ENCODE measurements at places on chromosomes 16 and 17.
A peak's percentile ranks its signal among the peaks of the same experiment; 100 is the strongest.

DNA sequence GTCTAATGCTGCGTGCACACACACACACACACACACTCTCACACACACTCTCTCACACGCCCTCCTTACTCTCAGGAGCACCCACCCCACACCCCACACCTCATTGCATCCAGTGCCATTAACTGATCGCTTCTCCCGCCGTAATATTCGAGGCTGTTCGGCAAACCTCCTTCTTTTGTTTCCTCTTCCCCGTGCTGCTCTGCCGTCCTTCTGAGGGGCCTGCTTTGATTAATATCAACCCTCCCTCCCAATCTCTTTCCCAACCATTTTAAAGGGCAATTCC, 156.2 kb upstream of the TNRC6C start:
- H3K36me3 ChIP-seq: no peaks in the 10 kb centered on the region
- 0 out of 2 replicates have a peak overlapping the region, but pooled peaks have one; percentile 27 for H3K4me3 ChIP-seq
- H3K27me3 ChIP-seq: no peaks in the 10 kb centered on the region
- no peak for DNase-seq
- no peak overlapping the region for H3K27ac ChIP-seq
- peaks cover 19% of the 10 kb centered on the region for H3K4me1 ChIP-seq

DNA sequence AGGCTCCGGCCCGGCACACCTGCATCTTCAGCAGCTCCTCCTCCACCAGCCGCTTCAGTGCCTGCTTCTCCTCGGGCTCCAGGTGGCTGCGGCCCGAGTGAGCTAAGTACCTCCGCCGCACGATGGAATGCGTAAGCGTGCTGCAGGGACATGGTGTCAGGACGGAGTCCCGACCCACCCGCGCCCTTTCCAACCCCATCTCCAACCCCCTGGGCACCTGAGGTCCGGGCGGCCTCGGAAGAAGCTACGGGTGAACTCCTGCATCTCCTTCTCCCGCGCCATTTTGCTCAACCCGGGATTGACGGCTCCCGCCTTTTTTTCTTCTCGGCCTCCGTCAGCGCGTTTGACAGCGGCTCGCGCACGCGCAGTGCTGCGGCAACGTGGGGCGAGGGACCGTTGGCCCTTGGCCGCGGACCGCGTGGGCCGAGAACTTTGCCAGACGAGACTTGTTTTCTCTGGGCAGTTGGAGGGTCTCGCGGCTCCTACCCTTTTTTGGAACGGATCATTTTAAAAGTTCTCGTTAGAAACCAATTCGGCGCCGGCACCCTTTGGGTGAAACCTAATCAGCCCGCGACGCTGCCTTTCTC, at the start of gene HIRIP3:
HIRIP3 (minus strand) TSS at position 294 of the 587 bp plus-strand sequence; CDS start at position 282, 12 bp downstream.
- H3K27me3 ChIP-seq: no peaks in the 10 kb centered on the region
- H3K4me1 ChIP-seq: peaks cover 15% of the 10 kb centered on the region
- peak within 1 kb of the TSS; percentile 94 for H3K4me3 ChIP-seq
- DNase-seq: peak; percentile 91
- H3K27ac ChIP-seq: peak within 1 kb of the TSS; percentile 82

DNA sequence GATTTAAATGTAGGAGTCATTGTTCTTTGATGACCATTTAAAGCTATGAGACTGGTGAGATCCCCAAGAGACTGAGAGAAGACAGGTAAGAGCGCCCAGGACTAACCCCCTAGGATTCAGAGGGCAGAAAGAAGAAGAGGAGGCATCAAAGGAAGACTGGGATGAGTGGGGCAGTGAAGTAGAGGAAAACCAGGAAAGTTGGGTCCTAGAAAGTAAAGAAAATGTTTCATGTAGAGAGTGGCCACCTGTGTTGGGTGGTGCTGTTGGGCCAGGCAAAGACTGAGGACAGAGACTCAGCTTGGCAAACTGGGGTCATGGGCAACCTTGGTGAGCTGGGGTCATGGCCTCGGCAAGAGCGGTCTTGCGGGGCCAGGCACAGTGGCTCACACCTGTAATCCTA, 1.3 kb upstream of the HAP1 start:
- H3K36me3 ChIP-seq: no peaks in the 10 kb centered on the region
- peaks cover 17% of the 10 kb centered on the region for H3K4me1 ChIP-seq
- H3K4me3 ChIP-seq: no peak overlapping the region
- peaks cover 68% of the 10 kb centered on the region for H3K27me3 ChIP-seq
- no peak overlapping the region for H3K27ac ChIP-seq
- no peak for DNase-seq

DNA sequence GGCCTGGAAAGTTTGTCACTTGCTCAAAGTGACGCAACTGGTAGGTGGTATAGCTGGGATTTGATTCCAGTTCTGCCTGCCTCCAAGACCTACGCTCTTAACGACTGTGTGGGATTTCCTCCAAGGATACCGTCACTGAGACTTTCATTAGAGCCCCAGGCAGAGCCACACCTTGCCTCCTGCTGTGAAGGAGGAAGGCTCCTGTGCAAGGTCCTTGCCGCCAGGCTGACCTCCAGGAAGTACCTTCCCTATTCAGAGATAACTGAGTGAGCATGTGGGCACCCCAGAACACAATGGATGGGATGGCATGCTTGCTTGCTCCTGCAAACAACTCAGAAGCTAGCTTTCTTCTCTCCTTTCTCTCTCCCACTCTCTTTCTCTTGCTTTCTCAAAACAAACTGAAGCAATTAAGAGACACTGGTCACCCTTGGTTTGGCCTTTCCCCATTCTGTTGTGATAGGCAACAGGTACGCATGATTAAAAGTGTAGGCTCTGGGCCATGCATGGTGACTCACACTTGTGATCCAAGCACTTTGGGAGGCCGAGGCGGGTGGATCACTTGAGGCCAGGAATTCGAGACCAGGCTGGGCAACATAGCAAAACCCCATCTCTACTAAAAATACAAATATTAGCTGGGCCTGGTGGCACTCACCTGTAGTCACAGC, 30.7 kb downstream of the CACNG3 start:
- no peaks in the 10 kb centered on the region for H3K36me3 ChIP-seq
- no peak overlapping the region for H3K27ac ChIP-seq
- DNase-seq: no peak

DNA sequence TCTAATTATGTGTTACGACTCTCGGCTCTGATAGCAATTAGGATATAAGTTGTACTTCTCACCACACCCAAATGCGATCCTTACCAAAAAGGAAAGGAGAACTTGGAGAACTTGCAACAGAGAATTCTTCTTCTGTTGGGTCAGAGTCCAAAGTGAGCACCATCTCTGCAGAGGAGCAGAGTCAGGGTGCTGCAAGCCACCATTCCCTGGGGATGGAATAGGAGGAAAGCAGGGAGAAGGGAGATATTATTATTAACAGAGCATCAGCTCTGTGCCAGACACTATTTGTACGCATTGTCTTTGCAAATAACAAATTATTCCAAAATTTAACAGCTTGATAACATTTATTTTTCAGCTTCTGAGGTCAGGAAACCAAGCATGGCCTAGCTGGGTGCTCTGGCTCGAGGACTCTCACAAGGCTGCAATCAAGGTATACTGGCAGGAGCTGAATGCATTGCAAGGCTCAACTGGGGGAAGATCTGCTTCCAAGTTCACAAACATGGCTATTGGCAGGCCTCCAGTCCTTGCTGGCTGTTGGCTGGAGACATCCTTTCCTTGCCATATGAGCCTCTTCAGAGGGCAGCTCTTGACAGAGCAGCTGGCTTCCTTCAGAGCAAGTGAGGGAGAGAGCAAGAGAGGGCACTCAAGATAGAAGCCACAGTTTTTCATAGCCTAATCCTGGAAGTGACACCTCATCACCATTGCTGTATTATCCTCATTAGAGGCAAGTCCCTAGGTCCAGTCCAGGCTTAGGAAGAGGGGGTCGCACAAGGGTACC, 296.2 kb upstream of the CDH5 start:
- no peaks in the 10 kb centered on the region for H3K27me3 ChIP-seq
- DNase-seq: no peak
- no peaks in the 10 kb centered on the region for H3K36me3 ChIP-seq
- no peak overlapping the region for H3K4me3 ChIP-seq
- no peak overlapping the region for H3K27ac ChIP-seq

- H3K27ac ChIP-seq: no peak overlapping the region
- no peaks in the 10 kb centered on the region for H3K36me3 ChIP-seq
- peaks cover 40% of the 10 kb centered on the region for H3K4me1 ChIP-seq
- no peak overlapping the region for H3K4me3 ChIP-seq
Measured at GRCh38 chr17:50211249-50212120, 10.1 kb upstream of the COL1A1 start.

- no peak overlapping the region for H3K27ac ChIP-seq
- peak; percentile 84 for DNase-seq
- peaks cover 100% of the 10 kb centered on the region for H3K27me3 ChIP-seq
Measured at GRCh38 chr17:36935671-36936454, 1.4 kb upstream of the LHX1 start.

- H3K27ac ChIP-seq: no peak overlapping the region
- no peaks in the 10 kb centered on the region for H3K4me1 ChIP-seq
- no peak for DNase-seq
- H3K4me3 ChIP-seq: no peak overlapping the region
- no peaks in the 10 kb centered on the region for H3K27me3 ChIP-seq
- H3K36me3 ChIP-seq: no peaks in the 10 kb centered on the region
Measured at GRCh38 chr17:14838567-14838966, 426.6 kb downstream of the PMP22 start.

- no peaks in the 10 kb centered on the region for H3K27me3 ChIP-seq
- peak overlapping the region; percentile 45 for H3K27ac ChIP-seq
- no peak for DNase-seq
- peaks cover 16% of the 10 kb centered on the region for H3K4me1 ChIP-seq
- no peaks in the 10 kb centered on the region for H3K36me3 ChIP-seq
Measured at GRCh38 chr17:67605256-67605912, 112.4 kb upstream of the NOL11 start.

GRCh38 chr16:3594316-3595109, 16.9 kb downstream of the SLX4 start:
- peaks cover 1% of the 10 kb centered on the region for H3K36me3 ChIP-seq
- no peak overlapping the region for H3K4me3 ChIP-seq
- H3K27ac ChIP-seq: no peak overlapping the region

DNA sequence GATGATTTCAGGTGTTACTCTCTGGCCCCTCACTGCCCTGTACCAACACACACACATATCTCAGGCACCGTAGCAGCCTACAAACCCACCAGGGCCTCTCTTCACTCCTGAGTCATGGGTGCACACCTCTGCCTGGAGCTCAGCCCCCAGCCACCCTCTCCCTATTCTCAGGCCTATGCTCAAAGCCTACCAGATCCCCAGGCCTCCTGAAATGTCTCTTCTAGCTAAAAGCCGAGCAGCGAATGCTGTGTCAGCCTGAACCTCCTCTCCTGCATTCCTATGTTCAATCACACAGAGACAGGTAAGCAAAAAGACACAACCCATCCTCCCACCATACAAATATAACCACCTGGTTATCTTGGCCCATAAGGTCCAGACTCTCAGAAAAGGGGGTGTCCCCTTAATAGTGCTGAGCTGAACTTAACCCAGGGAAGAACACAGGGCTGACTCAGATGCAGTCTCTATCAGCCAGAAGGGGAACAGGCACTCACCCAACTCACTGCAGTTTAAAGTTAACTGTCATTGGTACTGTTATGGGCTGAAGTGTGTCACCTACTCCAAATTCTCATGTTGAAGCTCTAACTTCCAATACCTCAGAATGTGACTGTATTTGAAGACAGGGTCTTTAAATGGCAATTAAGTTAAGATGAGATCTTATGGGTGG, 62.0 kb upstream of the TEKT3 start:
- no peak overlapping the region for H3K27ac ChIP-seq
- DNase-seq: no peak
- H3K27me3 ChIP-seq: no peaks in the 10 kb centered on the region
- no peaks in the 10 kb centered on the region for H3K36me3 ChIP-seq
- H3K4me3 ChIP-seq: no peak overlapping the region

- H3K36me3 ChIP-seq: no peaks in the 10 kb centered on the region
- no peak overlapping the region for H3K27ac ChIP-seq
- peaks cover 13% of the 10 kb centered on the region for H3K4me1 ChIP-seq
- no peak for DNase-seq
- H3K4me3 ChIP-seq: no peak overlapping the region
- H3K27me3 ChIP-seq: no peaks in the 10 kb centered on the region
Measured at GRCh38 chr16:17403156-17403809, 67.5 kb downstream of the XYLT1 start.

DNA sequence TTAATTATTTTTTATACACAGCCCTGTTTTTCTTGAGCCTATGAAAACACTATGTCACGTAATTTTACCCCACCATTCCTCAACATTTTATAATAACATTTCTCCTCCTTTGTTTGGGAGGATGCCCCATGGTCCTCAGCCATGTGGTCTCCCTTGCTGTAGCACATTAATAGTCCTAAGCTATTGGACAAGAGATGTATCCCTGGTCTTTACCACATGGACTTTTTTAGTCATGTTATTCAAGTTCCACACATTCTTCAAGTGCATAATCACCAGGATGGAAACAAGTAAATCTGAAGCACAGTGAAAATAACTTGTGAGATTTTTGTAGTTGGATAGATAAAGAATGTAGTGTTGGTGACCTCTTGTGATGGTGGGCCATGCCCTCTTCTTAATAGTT, 2.0 kb upstream of the KRTAP2-3 start:
- no peak for DNase-seq
- H3K36me3 ChIP-seq: no peaks in the 10 kb centered on the region
- H3K27ac ChIP-seq: no peak overlapping the region
- H3K4me1 ChIP-seq: 0 out of 2 replicates have a peak, but pooled peaks cover 6% of the 10 kb centered on the region

GRCh38 chr16:2962334-2963073, 1.6 kb upstream of the KREMEN2 start:
- peaks cover 8% of the 10 kb centered on the region for H3K4me1 ChIP-seq
- no peaks in the 10 kb centered on the region for H3K36me3 ChIP-seq
- H3K4me3 ChIP-seq: peak overlapping the region; percentile 83

- peak overlapping the region; percentile 14 for H3K4me3 ChIP-seq
- peak; percentile 89 for DNase-seq
- H3K4me1 ChIP-seq: peaks cover 26% of the 10 kb centered on the region
- no peaks in the 10 kb centered on the region for H3K36me3 ChIP-seq
- H3K27me3 ChIP-seq: no peaks in the 10 kb centered on the region
Measured at GRCh38 chr16:68972720-68973119, 129.4 kb downstream of the TANGO6 start.

- H3K27me3 ChIP-seq: no peaks in the 10 kb centered on the region
- peak overlapping the region; percentile 66 for H3K27ac ChIP-seq
- peaks cover 45% of the 10 kb centered on the region for H3K4me1 ChIP-seq
- H3K4me3 ChIP-seq: no peak overlapping the region
Measured at GRCh38 chr16:89357055-89357816, 133.1 kb downstream of the ANKRD11 start.

GRCh38 chr16:4025428-4025827, 90.8 kb downstream of the ADCY9 start:
- H3K4me1 ChIP-seq: peaks cover 26% of the 10 kb centered on the region
- no peak overlapping the region for H3K27ac ChIP-seq
- no peaks in the 10 kb centered on the region for H3K27me3 ChIP-seq
- no peak overlapping the region for H3K4me3 ChIP-seq
- no peaks in the 10 kb centered on the region for H3K36me3 ChIP-seq

DNA sequence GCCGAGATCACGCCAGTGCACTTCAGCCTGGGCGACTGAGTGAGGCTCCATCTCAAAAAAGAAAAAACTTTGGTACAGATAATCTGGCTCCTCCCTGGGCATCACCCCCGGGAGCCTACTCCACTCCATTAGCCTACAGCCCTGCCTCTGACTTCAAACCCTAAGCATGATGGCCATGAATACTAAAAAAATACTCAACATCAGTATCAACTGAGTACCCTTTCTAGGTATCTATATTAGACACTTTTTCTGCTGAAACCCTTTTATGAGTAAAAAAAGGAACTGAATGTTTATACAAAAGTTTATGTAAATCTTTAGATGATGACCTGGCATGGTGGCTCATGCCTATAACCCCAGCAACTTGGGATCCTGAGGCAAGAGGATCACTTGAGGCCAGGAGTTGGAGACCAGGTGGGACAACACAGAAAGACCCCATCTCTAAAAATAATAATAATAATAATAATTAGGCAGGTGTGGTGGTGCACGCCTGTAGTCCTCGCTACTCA, 6.9 kb downstream of the RDM1 start:
- no peaks in the 10 kb centered on the region for H3K36me3 ChIP-seq
- no peak overlapping the region for H3K27ac ChIP-seq
- DNase-seq: no peak
- H3K27me3 ChIP-seq: no peaks in the 10 kb centered on the region
- H3K4me1 ChIP-seq: no peaks in the 10 kb centered on the region
- no peak overlapping the region for H3K4me3 ChIP-seq
